ENCODE measurements at places on chromosomes 16 and 17.

DNA sequence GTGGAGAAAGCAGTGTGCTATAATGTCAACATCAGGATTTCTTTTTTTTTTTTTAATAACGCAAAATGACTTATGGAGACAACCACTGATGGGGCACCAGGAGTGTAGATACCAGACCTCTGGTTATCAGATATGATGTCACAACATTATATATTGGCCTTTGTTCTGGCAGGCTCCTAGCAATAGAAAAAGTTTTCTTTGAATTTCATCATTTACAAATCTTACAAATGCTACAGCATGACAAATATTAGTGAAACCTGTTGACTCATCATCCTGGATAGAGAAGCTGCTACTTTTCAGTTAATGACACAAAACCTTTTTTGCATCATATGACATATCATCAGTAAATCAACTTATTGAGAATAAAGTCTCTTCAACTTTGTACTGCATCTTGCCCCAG is 6.1 kb downstream of the THUMPD1 start:
- DNase-seq: no peak

DNA sequence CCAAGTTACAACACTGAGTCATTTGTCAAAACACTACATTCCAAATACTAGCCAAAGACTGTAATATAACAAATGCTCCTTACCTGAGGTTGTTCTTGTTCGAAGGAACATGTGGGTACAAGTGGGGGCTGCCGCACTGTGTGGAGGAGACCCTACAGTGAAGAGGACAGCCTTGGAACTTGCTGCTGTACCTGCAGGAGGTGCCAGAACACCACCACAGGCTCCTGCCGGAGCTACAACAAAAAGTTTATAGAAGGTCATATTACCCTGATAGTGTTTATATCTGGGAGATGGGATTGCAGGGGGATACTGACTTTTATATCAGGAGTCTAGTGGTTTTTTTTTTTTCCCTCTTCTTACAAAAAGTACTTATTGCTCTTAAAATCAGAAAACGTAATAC is 37.8 kb upstream of the ALDH3A1 start:
- DNase-seq: no peak

GRCh38 chr17:80790021-80790765 is 201.4 kb upstream of the CHMP6 start:
- DNase-seq: no peak

GRCh38 chr17:36546418-36547093 is 1.8 kb downstream of the GGNBP2 start:
- DNase-seq: no peak

GRCh38 chr17:44200478-44201155 is 933 bp upstream of the ATXN7L3 start:
- no peak for DNase-seq

- DNase-seq: no peak
Measured at GRCh38 chr17:21213638-21214014, 335 bp downstream of the TMEM11 start.

GRCh38 chr17:16250635-16251034 is 33.6 kb downstream of the PIGL start:
- no peak for DNase-seq

- no peak for DNase-seq
Measured at GRCh38 chr16:27472091-27473020, 70.4 kb downstream of the IL21R start.

- DNase-seq: no peak
Measured at GRCh38 chr17:41178843-41179616, 1.0 kb upstream of the KRTAP4-2 start.

GRCh38 chr17:10327640-10328039 is 45.2 kb downstream of the MYH13 start:
- peak; percentile 69 for DNase-seq

GRCh38 chr16:1438229-1439057 is 5.9 kb downstream of the CCDC154 start:
- DNase-seq: no peak

DNA sequence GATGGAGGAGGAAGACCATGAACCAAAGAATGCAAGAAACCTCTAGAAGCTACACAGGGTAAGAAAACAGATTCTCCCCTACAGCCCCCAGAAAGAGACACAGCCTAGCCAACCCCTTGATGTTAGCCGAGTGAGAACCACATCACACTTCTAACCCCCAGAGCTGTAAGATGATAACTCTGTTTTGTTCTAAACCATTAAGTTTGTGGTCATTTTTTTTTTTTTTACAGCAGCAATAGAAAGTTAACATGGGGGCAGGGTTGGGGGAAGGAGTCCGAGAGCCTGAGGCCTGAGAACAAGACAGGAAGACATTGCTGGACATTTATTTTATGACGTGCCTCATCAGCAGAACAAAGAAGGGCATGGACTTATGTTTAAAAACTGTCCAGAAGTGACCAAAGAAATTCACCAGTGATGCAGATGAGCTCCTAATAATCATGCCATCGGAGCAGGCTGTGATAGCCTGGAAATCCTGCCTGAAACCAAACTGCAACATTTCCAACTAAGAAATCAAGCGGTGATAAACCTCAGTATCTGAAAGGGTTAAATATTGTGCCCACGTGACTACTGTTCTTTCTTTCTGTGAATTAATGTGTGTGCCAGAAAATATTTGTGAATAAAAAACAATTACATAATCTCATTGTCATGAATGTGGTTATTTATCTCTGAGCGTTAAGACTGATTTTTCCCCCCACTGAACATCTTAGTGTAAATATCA is 1.1 kb downstream of the ABCA9 start:
- DNase-seq: no peak

GRCh38 chr16:48231727-48232492 is 12.2 kb upstream of the LONP2 start:
- DNase-seq: no peak

- DNase-seq: no peak
Measured at GRCh38 chr16:31561426-31562233, 33.9 kb downstream of the AHSP start.

GRCh38 chr17:57463103-57463885 is 207.0 kb downstream of the MSI2 start:
- peak; percentile 41 for DNase-seq

GRCh38 chr16:51952500-51952899 is 594.4 kb downstream of the TOX3 start:
- no peak for DNase-seq

GRCh38 chr16:49699841-49700175 is 156.1 kb downstream of the ZNF423 start:
- DNase-seq: no peak

DNA sequence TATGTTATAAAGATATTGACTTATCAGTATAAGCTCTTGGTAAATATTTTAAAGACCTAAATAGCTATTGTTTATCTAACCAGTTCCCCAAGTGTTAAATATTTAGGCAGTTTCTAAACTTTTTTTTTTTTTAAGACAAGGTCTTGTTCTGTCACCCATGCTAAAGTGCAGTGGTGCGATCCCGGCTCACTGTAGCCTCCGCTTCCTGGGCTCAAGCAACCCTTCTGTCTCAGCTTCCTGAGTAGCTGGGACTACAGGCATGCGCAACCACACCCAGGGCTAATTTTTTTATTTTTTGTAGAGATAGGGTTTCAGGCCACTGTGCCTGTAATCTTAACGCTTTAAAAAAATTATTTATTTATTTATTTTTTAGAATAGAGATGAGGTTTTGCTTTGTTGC is 43.5 kb downstream of the SNX29 start:
- DNase-seq: no peak

DNA sequence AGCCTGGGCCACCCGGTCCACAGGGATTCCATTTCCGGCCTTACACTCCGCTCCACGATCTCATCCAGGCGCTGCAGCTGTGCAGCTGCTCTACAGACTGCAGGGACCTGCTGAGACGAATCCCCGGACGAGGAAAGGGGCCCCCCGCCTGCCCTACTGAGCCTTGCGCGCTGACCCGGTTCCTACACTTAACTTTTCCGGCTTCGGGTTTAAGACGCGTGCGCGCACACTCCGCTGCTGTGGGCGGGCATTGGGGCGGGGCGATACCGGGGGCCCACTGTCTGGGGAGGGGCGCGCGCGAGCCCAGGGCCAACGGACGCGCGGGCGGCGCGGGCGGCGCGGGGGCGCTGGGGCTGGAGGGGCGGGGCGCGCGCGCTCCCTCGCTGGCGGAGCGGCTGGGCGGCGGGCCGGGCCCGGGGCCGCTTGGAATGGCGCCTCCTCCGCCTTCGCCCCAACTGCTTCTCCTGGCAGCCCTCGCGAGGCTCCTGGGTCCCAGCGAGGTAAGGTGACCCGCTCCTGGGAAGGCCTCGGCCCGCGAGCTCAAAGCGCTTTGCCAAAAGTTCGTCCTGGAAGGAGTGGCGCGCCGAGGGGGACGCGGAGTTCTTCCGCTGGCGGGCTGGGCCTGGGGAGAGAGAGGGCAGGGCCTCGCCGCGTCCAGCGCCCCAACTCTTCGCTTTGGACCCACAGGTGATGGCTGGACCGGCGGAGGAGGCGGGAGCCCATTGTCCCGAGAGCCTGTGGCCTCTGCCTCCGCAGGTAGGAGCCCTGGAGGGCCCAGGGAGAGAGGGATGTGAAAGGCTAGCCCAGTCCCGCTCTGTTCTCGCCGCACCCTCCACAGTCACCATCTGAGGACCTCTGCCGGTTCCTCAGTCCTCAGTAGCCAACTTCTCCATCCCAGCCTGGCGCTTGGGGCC is at the start of gene TP53I13:
TP53I13 (plus strand) TSS at position 371 of the 914 bp plus-strand sequence; CDS start at position 429, 58 bp downstream.
- peak; percentile 54 for DNase-seq

- DNase-seq: no peak
Measured at GRCh38 chr17:39995438-39995837, 14.8 kb downstream of the PSMD3 start.

DNA sequence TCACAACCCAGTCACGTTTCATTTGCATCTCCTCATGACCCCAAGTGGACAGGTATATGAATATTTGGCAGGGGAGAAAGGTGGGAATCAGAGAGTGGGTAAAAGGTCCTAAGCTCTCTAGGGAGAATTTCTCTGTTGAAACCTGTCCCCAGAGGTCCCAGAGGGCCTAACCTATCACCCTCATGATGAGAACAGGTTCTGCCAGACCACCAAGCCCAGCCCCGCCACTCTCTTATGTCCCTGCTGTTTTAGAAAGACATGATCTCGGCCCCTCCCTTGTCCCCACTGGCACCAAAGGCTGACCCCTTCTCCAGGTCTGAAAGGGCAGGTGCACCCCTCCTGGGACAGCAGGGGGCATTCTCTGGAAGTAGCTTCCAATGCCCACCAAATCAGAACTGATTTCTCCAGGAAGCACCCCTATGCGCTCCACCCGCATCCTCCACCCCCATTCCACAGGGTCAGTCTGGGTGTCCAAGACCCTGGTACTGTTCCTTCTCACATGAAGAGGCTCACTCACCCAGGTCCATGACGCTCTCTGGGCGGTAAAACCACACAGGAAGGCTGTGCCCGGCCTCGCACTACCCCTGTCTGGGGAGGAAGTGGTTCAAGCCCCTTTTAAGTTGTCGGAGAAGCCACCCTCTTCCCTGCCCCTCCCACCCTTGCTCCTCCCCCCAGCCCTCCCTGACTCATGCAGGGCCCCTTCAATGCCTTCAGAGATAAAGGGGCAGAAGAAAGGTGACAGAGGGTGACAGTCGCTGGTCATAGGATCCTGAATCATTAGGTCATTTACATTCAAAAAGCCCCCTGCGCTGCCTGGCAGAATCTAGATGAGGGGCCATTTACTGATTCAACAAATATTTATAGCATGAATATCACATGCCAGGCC is at the start of gene CCR7:
CCR7 (minus strand) TSS at position 590 of the 886 bp plus-strand sequence; CDS start at position 527, 63 bp downstream.
- DNase-seq: no peak

GRCh38 chr17:66190738-66191592 is 968 bp downstream of the CEP112 start:
- DNase-seq: no peak

GRCh38 chr16:30485818-30486436 is 13.4 kb downstream of the ITGAL start:
- DNase-seq: no peak

- no peak for DNase-seq
Measured at GRCh38 chr16:69660166-69660565, 66.2 kb downstream of the NQO1 start.

- no peak for DNase-seq
Measured at GRCh38 chr16:69474408-69474807, 50.0 kb downstream of the CYB5B start.

GRCh38 chr17:76497979-76498875 is 3.0 kb downstream of the RHBDF2 start:
- DNase-seq: peak; percentile 82

GRCh38 chr16:31286421-31287032 is 26.8 kb downstream of the ITGAM start:
- DNase-seq: no peak

DNA sequence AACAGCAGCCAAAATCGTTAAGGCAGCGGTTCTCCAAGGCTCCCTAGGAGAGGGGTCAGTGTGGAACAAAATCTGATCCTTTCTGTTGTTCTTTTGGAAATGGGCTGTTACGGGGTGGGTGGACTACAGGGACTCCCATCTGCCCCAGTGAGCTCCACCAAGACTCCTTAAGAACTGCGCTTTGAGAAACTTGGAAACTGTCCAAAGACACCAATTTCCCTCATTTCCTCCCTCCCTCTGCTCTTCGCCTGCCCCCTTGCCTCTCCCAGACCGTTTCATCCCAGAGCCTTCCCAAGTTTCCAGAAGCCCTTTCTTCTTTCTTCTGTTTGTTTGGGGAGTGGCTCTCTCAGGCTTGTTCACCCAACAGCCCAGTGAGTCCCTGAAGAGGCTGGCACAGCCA is 205.4 kb downstream of the COPRS start:
- no peak for DNase-seq

DNA sequence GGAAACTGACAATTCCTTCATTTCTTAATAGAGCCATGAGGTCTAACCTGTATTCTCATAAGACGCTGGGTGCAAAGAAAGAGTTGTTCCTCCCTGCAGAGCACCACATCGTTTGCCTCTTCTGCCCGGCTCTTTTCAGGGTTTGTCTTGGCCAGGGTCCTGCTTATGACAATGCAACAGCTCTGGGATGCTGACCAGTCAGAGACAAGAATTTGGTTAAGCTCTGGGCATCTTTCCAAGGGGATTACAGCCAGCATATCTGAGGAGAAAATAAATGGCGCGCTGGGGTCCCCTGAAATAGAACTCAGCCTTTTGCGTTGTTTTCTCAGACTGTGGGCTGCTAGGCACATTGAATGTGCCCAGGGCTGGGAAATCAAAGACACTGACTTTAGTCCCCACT is 128.6 kb downstream of the SHISA6 start:
- no peak for DNase-seq

DNA sequence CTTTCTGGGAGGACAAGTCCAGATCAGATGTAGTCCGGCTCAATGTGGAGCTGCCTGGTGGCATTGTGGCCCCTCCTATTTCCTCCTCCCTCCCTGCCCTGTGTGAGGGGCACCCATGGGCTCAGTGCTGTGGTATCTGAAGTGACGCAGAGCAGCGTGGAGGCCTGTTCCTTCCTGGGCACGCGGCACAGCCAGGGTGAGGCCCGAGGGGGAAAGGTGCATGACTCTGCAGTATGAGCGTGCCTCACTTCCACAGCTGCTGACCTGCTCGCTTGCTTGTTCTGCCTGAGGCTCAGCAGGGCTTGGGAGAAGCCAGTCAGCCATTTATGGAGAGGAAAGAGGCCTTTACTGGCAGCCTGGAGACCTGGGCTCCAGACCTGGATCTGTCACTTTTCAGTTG is 11.7 kb downstream of the TMEM238L start:
- no peak for DNase-seq

- DNase-seq: no peak
Measured at GRCh38 chr17:8412089-8412488, 14.5 kb upstream of the RNF222 start.

- no peak for DNase-seq
Measured at GRCh38 chr16:64375391-64375980, 746.4 kb downstream of the CDH11 start.
